ENCODE measurements at places on chromosomes 2 and 18.

DNA sequence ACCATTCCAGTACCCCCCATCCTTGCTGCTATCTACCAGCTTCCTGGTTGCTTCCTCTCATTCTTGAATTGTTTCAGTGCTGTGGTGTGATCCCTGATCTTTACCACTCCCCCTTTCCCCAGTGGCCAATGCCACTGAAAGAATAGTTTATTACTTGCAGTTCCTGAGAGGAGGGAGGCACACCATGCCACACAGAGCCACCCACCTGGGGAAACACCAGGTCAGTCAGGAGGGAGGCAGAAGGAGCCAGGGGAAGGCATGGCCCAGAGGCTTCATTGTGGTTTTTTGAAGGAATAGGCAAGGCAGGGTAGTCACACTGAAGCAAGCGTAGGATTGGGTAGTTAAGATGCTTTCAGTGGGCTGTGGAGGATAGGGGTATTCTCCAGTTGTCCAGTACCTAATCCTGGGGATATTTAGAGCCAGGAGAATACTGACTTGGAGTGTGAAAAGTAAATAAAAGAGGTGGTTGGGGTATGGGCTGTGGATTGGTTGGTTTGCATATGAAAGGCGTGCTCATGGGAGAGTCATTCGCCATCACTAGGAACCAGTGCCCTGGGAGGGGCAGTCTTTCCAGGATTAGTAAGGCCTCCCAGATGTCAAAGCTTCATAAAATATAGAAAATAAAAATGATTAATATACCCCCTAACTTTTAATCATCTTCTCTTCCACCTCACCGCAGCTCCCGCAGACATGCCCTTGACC lies 6.7 kb upstream of the TMEM177 start:
- DNase-seq = no peak

DNA sequence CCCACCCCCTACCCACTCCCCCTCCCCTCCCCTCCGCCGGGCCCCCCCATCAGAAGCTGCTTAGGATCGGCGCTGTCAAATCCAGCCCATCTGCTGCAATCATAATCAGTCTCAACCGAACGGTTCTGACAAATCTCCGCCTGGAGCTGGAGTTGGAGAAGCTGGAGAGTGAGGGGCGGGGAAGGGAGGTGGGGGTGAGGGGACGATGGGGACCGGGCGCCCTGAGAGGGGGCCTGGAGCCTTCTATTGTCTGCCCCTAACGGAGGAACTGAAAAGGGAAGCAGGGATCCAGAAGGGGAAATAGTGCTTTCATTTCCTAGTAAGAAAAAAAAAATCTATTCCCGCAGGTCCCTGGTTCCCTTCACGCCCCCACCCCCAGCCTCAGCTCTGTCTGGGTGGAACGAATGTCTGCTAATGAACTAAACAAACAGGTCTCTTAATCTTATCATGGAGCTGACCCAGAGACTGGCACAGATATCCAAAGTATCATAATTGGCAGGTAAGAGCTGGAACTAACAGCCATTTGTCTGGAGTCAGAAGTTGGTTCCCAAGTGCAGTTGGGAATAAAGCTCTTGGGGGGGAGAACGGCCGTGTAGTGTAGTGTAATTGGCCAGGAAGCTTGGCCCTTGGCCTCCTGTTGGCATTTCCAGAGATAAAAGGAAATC lies 301.2 kb downstream of the NCKAP5 start:
- DNase-seq = peak; percentile 12

- DNase-seq = no peak
Observed at GRCh38 chr2:121390082-121390692, 105.2 kb upstream of the TFCP2L1 start.

GRCh38 chr18:35477497-35477896 lies 20.3 kb downstream of the INO80C start:
- DNase-seq = no peak

- no peak for DNase-seq
Observed at GRCh38 chr18:60831971-60832370, 459.4 kb upstream of the MC4R start.

DNA sequence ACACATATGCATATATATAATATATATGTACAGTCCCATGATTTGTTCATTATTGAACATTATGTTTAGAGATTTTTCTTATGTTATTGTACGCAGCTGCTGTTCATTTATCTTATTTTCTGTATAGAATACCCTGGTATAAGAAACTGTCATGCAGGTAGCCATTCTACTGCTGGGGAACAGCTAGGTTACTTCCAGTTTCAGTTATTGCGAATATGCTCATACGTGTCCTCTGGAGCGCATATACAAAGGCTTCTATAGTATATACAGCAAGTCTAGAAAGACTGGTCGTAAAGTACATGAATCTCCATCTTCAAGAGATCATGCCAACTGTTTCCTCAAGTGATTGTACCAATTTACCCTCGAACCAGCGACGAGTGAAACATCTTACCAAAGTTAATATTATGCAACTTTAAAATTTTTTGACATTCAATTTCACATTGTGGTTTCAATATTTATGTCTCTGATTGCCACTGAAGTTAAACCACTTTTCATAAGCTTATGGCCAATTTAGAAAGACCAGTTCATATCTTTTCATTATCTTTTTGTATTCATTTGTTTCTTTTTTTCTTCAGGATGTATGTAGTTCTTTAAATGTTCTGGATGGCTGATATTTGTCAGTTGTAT lies 53.5 kb downstream of the RDH14 start:
- no peak for DNase-seq

DNA sequence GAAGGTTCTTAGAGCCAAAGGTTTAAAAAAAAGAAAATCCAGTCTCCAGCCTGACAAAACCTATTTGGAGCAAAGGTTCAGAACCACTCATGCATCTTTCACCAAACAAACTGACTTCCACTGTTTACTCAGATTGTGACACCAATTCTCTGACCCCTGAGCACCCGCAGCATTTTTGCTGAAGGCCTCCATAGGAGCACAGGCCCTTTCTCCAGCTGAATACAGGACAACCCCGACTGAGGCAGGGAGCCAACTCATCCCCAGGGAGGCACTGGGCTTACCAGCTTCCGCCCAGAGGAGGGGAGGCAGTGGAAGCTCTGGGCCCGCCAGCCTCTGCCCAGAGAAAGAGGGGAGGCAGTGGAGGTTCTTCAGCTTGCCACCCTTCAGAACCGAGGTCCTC lies 51.0 kb upstream of the CNGA3 start:
- DNase-seq = no peak

DNA sequence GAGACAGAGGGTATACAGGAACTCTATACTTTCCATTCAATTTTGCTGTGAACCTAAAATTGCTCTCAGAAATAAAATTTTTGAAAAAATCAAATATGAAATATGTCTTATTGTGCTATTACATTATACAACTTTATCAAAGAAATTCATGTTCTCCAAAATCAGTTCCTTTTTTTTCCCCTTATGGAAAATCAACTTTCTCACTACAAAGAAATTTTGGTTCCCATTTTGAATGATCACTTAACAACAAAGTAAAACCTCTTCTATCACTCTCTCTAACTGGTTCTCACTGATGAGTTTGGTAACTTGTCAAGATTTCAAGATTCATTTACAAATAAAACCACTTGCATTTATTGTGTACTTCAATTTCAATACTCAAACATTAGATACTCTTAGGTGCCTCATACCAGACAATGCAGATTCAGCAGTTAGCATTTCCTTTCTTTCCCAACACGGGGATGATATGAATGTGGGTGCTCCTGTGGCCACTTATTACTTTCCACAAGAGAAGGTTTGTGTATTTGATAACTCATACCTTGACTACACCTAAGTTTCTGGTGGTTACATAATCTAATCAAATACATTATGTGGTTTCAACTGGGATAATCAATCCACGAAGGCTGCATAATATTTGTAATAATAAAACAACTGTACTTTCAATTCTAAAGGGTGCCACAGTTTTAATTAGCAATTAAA lies 6.4 kb downstream of the PSME4 start:
- no peak for DNase-seq

GRCh38 chr2:69490486-69490885 lies 53.3 kb upstream of the NFU1 start:
- DNase-seq = no peak

DNA sequence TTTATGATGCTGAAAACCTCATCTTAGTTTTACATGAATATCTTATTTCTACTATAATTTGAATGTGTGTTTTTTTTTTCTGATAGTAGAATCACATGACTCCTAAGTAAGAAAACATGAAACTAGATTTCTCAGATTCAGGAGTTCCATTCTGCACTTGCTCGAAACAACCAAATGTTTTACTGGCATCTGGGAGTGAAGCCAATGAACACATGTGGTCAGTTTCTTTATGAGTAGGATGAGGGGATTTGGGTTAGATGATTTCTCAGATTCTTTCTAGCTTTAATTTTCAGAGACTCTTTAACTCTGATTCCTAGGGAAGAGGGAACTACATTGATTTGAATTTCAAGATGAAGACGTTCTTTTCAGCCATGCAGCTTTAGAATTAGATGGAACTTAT lies 225.0 kb upstream of the NT5C1B start:
- DNase-seq = no peak

- no peak for DNase-seq
Observed at GRCh38 chr2:128446049-128446873, 127.6 kb upstream of the HS6ST1 start.

GRCh38 chr18:42351455-42351854 lies 396.4 kb downstream of the PIK3C3 start:
- no peak for DNase-seq

GRCh38 chr2:119223521-119224390 lies at the start of gene STEAP3:
Gene STEAP3 (plus strand): TSS chr2:119223834. CDS start chr2:119231013, 7,179 bp downstream.
- DNase-seq = peak; percentile 70

- DNase-seq = no peak
Observed at GRCh38 chr2:35503738-35504199, 851.8 kb upstream of the CRIM1 start.

DNA sequence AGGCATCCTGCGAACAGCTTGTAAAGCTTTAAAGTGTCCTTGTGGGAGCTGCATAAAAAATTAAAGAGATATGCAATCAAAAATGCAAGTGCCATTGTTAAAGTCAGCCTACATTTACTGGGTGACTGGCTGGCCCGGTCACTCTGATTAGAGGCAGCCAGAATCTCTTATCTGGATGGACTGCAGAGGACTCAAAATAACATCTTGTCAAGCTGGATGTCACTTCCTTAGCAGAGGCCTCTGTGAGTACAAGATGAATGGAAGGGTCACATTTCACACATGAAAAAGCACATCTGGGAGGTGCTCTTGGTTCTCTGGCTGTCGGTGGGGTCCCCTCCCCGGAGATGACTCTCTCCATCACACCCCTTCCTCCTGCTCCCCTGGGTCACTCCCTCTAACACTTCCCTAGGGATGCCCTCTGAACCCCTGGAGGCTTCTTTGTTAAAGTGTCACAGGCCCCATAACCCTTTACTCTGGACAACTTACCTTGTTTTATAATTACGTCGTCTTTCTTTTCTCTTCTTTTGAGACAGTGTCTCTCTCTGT lies 122.1 kb downstream of the SH3BP4 start:
- peak; percentile 29 for DNase-seq

DNA sequence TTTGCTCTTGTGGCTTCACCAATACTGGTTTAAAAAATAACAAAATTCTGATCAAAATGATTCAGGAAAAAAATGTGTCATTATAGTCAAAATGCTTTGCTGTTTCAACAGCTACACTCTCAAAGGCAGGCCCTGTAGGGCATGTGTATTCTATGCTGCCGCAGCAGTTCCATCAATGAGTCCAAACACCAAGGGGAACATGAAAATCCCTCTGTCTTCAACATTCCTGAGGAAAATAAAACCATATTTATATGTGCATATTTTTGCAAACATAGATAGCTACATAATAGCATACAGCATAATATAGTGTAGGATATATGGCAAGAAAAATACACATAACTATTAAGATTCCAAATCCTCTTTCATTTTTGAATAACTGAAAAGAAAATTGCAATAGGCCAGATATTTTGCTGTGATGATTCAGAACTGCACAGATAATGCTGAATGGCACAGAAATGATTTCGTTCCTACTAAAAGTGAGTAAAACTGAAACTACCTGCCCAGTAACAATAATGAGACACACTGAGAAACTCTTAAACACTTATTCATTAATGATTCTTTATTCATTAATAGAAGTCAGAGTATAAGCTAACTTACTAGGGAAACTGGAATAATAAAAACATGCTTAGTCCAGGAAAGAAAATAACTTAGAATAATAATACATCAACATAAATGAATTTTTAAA lies 343.8 kb downstream of the SUCLG1 start:
- DNase-seq = no peak

GRCh38 chr18:68763083-68763482 lies 34.8 kb upstream of the CCDC102B start:
- no peak for DNase-seq

GRCh38 chr18:75677696-75678455 lies 250.4 kb upstream of the SMIM21 start:
- DNase-seq = no peak

DNA sequence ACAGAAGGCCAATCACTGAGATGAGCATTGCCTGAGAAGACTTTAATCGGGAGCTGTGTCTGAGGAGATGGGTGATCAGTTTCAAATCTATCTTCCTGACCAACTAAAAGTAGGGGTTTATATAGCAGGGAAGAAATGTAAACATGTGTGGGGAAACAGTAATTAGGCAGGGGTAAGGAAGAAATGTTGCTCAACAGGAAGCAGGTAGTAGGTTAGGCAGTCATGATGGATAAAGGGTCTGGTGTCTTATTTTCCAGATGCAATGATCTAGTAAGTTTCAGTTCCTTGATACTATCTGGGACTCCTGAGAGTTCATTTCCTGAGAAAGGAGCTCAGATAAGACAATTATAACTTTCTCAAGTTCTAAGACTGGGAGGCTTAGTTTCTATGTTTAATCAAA lies 33.8 kb upstream of the DNAJC10 start:
- no peak for DNase-seq

- peak; percentile 54 for DNase-seq
Observed at GRCh38 chr2:160407393-160408172, 86.0 kb downstream of the RBMS1 start.

GRCh38 chr2:30334762-30335363 lies 103.5 kb downstream of the LBH start:
- no peak for DNase-seq

GRCh38 chr2:10405448-10405847 lies 42.7 kb downstream of the ODC1 start:
- DNase-seq = no peak

GRCh38 chr2:21438949-21439348 lies 315.2 kb downstream of the TDRD15 start:
- no peak for DNase-seq

GRCh38 chr2:217438821-217439220 lies 564.0 kb downstream of the TNS1 start:
- no peak for DNase-seq

- no peak for DNase-seq
Observed at GRCh38 chr2:127173057-127173456, 47.0 kb downstream of the CYP27C1 start.

DNA sequence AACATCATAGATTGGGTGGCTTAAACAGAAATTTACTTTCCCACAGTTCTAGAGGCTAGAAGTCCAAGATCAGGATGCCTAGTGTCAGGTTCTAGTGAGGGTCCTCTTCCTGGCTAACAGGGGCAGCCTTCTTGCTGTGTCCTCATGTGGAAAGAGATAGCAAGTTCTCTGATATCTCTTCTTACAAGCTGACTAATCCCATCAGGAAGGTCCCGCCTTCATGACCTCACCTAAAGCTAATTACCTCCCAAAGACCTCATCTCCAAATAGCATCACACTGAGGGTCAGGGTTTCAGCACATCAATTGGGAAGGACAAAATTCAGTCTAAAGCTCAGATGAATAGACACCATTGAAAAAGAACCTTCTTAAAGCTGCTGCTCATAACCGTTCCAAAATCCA lies 22.9 kb downstream of the ACVR1 start:
- no peak for DNase-seq
